ENCODE measurements at places on chromosomes 2 and 18. TPM values are rescaled to one million over a fixed set of nuclear protein-coding genes. Genes with fewer than 3 reads are reported as not detected.

AQP12B gene
- total RNA-seq = not detected

C2orf78 gene
- not detected for total RNA-seq

HRH4 gene
- total RNA-seq = not detected

DNER gene
- 11.8 TPM for total RNA-seq

GALNT14 gene
- total RNA-seq = 43.5 TPM

DUSP19 gene
- 0.80 TPM for total RNA-seq

HOXD9 gene
- total RNA-seq = 1.1 TPM

CROCC2 gene
- not detected for total RNA-seq

ITGB6 gene
- 0.87 TPM for total RNA-seq

RALB gene
- total RNA-seq = 58.6 TPM

PLB1 gene
- 1.9 TPM for total RNA-seq

GRP gene
- total RNA-seq = not detected

RESP18 gene
- not detected for total RNA-seq

MROH2A gene
- 0.23 TPM for total RNA-seq

MAL gene
- 0.26 TPM for total RNA-seq

GBX2 gene
- total RNA-seq = 2.3 TPM

EFEMP1 gene
- 39.6 TPM for total RNA-seq

FZD7 gene
- total RNA-seq = 6.7 TPM

DRC1 gene
- total RNA-seq = 0.11 TPM

RTP5 gene
- not detected for total RNA-seq

MPP4 gene
- total RNA-seq = 0.24 TPM

G6PC2 gene
- total RNA-seq = not detected

POMC gene
- total RNA-seq = 0.06 TPM

CNTNAP5 gene
- not detected for total RNA-seq

IGFBP2 gene
- 94.5 TPM for total RNA-seq

ZDBF2 gene
- total RNA-seq = 1.3 TPM

GLI2 gene
- 16.8 TPM for total RNA-seq

MC2R gene
- not detected for total RNA-seq

CYP27A1 gene
- total RNA-seq = 0.13 TPM

LIMS4 gene
- 0.60 TPM for total RNA-seq

THSD7B gene
- total RNA-seq = not detected

KHK gene
- total RNA-seq = 9.8 TPM

TRIB2 gene
- total RNA-seq = 1.1 TPM

GAL3ST2 gene
- total RNA-seq = 0.22 TPM

TUBA3E gene
- total RNA-seq = 6.9 TPM
